T-helper 2 cell treated with Interferon-gamma antibody and Interleukin-4, amounts not matched to agents 100 ng/mL and 5 ng/mL, for 36 hours (primary cell): ENCODE measurements at places on chromosomes 11 and 22. TPM values are rescaled to one million over a fixed set of nuclear protein-coding genes. Genes with fewer than 3 reads are reported as not detected.

Gene MMP8
- total RNA-seq: not detected in 2 replicates

Gene SPI1
- total RNA-seq: not detected in 2 replicates

Gene KRTAP5-11
- total RNA-seq: not detected in 2 replicates

Gene C11orf42
- total RNA-seq: not detected in 2 replicates

Gene DCPS
- total RNA-seq: 38.8 and 43.9 TPM in 2 replicates

Gene SLC22A6
- total RNA-seq: not detected in 2 replicates

Gene MAJIN
- not detected in 2 replicates for total RNA-seq

Gene CABP4
- 3.7 and 4.0 TPM in 2 replicates for total RNA-seq

Gene OR52N4
- 0.52 and 0.57 TPM in 2 replicates for total RNA-seq

Gene DCHS1
- total RNA-seq: 0.43 and 0.45 TPM in 2 replicates

Gene DGCR6
- total RNA-seq: 0.68 and 0.80 TPM in 2 replicates

Gene TMEM121B
- 0.09 TPM in 2 replicates for total RNA-seq

Gene PRR33
- total RNA-seq: not detected in 2 replicates

Gene HEPHL1
- total RNA-seq: not detected in 2 replicates

Gene C11orf87
- not detected in 2 replicates for total RNA-seq

Gene NXPE4
- total RNA-seq: not detected in 2 replicates

Gene OR2AT4
- total RNA-seq: not detected in 2 replicates

Gene OR4A16
- total RNA-seq: not detected in 2 replicates
